Amygdala (tissue), 56 donors: ENCODE measurements at places on chromosomes 16 and 17.
A peak's percentile ranks its signal among the peaks of the same experiment; 100 is the strongest.

DNA sequence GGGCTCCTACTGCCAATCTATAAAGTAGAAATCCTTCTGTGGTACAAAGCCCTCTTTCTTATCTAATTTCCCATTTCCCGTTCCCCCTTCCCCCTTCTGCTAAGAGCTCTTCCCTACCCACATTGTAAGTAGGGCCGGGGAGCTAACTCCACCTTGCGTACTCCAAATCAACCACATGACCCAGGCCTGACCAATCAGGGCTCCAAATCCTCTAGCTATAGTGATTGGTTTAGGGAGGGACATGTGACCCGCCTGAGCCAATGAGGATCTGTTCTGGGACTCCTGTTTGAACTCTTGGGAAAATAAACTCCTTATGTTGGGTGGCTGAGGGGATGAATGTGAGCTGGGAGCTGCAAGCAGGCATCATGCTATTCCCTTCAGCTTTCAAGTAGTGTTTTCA lies 40.9 kb upstream of the MEOX1 start:
- DNase-seq = no peak

DNA sequence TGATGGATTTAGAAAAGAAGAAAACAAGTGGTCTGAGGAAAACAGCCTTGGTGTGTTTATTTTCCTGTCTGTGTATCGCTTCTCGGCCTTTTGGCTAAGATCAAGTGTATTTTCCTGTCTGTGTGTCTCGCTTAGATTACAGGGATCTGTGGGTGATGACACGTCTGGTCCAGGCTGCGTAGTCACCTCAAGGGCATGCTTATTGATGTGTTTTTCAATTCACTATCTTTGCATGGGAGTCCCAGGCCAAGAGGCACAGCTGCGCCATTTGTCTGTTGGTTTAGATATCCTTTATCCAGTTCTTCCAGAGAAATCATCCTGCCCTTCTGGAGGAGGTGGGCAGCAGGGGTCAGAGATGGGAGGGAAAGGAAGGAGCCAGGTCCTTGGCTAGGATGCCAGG lies 47.1 kb upstream of the STH start:
- no peak for DNase-seq

GRCh38 chr16:31118223-31119155 lies 1.0 kb downstream of the KAT8 start:
- DNase-seq = no peak

DNA sequence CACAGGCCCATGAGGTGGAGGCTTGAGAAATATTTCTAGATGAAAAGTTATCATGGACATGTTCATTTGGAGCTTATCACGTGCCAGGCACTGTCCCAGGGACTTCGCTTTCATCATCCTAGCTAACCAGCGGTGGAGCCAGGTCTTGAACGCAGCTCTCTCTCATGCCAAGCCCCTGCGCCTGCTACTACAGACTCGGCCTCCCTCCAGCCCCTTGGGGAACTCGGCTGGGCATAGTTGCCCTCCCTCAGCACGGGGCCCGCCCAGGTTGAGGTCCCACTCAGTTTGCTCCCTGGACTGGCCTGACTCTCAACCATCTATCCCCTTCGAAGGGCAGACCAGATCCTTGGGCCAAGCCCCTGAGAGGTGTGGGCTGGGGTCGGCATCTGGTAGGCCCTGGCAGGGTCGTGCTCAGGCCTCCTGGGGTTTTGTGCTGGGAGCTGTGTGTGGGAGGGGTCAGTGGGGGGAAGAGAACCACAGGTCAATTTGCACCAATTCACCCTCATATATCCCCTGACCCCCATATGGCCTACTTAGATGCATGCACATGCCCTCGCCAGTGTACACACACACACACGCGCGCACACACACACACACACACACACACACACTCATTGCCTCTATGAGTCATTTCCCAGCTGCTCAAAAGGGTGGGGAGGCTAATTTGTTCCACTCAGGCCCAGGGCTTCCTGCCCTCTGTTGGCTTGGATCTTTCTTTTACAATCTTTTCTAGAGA lies 12.1 kb upstream of the SCN4A start:
- no peak for DNase-seq

DNA sequence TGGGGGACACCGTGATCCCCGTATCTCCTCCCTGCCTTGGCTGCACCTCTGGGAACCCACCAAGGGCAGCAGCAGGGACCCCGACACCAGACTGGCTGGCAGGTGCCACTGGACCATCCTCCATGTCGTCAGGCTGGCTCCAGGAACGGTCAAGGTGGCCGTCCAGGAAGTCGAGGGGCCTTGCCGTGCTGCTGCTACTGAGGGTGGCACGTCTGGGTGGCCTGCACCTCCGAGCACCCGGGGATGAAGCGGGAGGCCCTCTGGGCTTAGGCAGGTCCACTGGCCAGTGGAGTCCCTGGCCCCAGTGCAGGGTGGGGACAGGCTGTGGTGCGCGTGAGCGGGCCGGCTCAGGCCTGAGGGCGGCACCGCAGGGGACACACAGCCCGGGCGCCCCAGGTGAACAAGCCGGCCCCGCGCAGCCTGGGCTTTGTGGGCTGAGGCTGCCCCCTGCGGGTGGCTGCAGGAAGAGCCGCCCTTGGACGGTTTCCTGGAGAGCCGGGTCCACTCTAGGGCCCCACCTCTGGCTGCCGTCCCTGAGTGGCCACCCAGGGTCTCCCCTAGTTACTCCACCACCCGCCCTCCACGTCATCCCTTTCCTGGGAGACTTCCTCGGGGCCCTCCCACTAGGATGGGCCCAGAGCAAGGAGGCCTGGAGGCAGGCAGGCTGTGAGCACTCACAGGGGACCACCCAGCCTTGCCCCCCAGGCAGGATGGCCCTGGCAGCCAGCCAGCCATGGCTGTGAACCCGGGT lies 42.8 kb upstream of the ZC3H18 start:
- peak; percentile 49 for DNase-seq
